ENCODE measurements at places on chromosomes 2 and 18. TPM values are rescaled to one million over a fixed set of nuclear protein-coding genes. Genes with fewer than 3 reads are reported as not detected.
A peak's percentile ranks its signal among the peaks of the same experiment; 100 is the strongest.

DNA sequence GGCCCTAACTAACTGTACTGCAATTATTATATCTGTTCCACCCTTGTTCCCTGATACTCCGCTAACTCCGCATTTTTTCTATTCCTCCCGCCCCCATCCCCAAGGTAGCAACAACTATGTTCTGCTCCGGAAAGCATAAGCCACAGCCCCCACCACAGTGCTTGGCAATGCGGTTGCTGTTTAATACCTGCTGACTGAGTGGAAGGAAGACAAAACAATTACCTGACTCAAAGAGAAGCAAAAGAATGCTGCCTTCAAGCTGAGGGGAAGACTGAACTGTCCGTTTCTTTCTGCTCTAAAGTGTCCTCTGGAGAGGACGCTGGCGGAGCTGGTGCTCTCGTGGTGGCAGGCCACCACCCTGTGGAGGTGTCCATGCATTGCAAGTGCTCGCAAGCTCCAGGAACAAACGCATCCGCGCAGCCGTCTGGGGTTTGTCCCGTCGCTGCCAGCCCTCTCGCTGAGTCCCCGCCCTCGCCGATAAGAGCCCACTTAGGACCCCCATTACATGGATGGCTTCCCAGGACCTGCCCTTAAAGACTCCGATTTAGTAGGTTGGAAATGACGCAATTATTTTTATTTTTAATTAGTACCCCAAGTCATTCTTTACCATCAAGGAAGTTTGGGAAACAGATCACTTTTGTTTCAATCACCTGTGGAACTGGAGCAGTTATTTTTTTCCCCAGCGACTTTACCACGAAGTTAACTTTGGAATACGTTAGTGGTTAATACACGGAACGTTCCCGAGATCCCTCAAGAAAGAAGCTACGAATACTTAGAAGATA is 1.6 kb upstream of the MYL12A start:
- DNase-seq, result peak; percentile 76

GRCh38 chr2:101190747-101191516 is 39.8 kb upstream of the TBC1D8 start:
- DNase-seq, result peak; percentile 61

DNA sequence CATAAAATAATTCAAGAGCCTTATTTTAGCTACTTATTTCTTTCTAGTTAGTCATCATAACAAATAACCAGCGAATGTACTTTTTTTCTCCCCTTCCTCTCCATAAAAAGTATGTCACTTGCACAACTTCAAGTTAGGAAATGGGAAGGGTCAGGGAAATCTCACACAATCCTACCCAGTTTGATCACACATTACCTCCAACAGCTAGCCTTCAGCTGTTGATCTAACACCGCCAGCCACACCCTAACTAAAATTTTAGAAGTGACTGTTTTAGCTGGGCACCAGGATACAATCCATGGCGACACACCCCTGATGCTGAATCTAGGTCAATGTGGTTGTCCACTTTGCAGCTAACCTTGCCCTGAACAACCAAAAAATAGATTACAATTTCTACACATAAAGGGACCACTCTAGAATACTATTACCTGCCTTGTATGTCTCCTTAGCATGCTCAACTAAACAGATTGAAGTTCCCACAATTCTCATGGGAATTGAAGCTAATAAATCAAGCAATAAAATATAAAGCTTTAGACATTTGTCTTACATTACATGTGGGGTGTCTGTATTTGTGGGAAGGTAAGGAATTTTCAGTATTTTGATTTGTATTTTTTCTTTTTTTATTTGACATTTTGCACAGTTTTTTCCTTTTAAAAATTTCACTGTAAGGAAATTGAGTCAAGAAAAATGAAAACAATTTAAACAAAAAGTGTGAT is 7.3 kb upstream of the COL3A1 start:
- no peak for DNase-seq

AQP12B gene
- total RNA-seq, result not detected

NOL4 gene
- not detected for total RNA-seq

SLC14A1 gene
- not detected for total RNA-seq

LDLRAD4 gene
- total RNA-seq, result not detected

All from bronchial epithelial cell (primary cell).